ENCODE measurements at places on chromosomes 1 and 21.
A peak's percentile ranks its signal among the peaks of the same experiment; 100 is the strongest.

DNA sequence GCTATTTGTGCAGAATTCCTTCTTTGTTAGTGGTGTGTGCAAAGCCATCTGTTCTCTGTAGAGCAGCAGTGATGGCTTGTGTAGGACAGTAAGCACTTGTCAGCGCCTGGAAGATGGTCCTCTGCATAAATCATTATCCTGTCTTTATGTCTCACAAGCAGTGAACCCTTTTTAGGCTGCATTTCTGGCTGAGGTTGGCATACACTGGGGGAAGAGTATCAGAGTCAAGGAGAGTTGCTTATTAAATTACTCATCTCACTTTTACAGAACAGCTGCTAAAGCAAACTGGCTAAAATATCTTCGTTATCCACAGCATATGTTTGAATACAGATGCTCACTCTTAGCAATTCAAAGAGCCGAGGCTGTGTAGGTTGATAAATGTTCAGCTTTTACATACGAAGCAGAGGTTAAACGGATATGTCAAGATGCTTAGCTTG lies 54.6 kb upstream of the NCAM2 start:
- peak; percentile 51 for DNase-seq

DNA sequence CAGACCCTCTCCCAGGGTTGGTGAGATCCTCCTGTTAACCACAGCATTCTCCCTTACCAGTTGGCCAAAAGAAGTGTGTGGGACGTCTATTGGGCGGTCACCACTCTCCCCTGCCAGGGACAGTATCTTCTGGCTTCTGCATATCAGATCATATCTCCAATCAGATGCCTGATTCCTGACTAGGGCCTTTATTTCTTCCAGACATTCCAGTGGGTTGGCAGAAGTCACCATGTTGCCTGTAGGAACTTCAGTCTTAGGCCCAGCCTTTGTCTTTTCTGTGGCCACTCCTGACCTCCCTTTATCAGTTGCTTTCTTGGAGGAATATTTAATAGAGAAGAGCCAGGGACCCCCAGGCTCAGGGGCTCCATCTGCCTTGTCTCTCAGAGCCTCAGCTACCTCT lies 130.4 kb upstream of the F3 start:
- DNase-seq, result no peak

DNA sequence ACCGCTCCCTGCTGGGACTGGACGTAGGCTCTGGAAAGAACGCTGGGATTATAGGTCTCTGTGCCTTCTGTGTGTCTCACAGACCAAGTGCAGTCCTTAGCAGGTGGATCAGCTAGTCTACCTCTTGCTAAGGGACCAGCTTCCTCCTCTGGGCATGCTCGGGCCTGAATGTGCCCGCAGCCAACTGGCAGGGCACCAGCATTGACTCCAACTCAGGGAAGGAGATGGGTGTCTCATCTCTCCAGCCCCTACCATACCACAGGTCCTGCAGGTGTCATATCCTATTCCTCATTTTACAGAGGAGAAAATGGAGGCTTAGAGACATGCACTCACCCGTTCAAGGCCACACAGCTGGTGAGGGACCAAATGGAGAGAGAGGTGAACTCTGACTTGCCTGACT lies 340.2 kb downstream of the PTPRU start:
- no peak for DNase-seq

DNA sequence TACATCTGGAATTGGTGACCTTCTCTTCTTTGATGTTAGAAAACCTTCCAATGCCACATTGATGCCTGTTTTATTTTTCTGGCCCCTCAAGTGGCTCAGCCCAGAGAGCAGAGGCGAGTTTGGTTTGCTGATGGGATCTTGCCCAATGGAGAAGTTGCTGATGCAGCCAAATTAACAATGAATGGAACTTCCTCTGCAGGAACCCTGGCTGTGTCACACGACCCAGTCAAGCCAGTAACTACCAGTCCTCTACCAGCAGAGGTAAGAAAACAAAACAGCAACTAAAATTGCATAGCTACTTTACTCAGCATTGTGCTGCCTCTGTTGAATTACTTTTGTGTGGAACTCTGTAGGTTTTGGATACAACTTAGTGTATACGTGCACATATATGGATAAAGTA lies 97.6 kb downstream of the CC2D1B start:
- DNase-seq, result no peak

DNA sequence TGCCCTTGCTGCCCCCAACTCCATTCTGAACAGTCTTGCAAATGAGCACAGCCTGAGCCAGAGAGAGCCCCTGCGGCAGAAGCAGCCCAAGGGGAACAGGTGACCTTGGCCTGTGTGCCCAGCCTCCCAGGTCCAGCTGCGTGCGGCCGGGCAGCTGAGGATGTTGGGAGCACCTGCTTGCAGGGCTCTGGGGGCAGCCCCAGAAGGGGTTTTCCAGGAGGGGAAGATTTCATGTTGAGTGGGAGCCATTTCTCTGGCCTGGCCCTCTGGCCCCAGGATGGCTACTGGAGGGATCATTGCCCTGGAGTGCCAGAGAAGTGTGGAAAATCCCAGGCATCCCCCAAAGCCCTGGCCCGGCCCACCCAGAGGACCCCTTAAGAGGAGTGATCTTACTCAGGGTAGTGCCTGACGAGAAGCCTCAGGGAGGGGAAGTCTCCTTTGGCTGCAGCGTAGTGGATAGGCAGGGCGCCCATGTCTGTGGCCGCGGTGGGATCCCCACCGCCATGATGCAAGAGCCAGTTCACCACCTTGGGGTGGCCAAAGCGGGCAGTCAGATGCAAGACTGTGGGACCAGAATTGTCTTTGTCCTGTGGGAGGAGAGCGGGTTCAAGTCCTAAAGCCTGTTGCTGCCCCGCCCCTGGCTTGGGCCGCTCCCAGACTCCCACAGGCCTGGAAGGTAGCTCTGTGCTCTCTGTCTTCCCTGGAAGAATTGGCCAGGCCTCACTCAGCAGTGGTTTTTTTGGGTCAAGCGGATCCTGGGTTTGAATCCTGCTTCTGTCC lies 20.6 kb upstream of the RNU1-4 start:
- no peak for DNase-seq

GRCh38 chr1:111649648-111650047 lies 30.1 kb downstream of the RAP1A start:
- DNase-seq, result no peak

DNA sequence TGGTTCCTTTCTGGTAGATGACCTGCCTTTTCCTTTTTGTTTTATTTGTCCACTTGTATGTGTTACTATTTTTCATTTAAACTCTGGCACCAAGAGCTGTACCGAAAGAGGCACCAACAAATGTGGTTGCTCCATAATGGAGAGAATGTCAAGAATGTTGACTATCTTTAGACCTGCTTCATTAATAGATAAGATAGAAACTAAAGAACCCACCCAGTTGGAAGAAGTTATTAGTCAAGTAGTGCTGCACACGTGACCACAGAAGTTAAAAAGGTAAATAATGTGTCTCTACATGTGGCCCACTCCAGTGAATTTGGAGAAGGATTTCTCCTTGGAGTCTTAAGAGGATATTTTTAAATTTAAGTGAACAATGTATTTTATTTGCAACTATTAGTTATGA lies 9.3 kb downstream of the ATP1A1 start:
- DNase-seq, result no peak

- no peak for DNase-seq
Observed at GRCh38 chr1:151798571-151798970, 6.6 kb downstream of the LINGO4 start.

DNA sequence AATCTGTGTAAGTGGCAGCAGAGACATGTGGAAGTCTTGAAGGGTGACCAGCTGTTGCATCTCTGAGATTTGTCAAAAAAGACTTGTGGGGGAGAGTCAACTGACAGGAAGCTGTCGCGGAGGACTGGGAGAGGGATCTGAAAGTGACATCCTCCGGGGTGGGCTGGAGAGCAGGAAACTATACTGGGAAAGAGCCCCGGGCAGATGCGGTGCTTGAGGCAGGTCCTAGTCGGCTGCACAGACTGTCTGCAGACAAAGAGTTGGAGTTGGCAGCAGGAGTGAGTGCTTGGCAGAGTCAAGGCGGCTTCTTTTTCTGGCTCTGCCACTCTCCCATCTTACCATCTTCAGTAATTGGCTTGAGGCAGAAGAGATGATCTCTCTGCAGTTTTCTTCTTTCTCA lies 294.0 kb upstream of the C1orf87 start:
- no peak for DNase-seq

GRCh38 chr1:17276568-17276967 lies 27.7 kb downstream of the PADI3 start:
- DNase-seq, result no peak

- DNase-seq, result no peak
Observed at GRCh38 chr21:30408782-30409494, 13.1 kb downstream of the KRTAP13-1 start.

- DNase-seq, result no peak
Observed at GRCh38 chr1:99537886-99538617, 107.9 kb upstream of the PALMD start.

DNA sequence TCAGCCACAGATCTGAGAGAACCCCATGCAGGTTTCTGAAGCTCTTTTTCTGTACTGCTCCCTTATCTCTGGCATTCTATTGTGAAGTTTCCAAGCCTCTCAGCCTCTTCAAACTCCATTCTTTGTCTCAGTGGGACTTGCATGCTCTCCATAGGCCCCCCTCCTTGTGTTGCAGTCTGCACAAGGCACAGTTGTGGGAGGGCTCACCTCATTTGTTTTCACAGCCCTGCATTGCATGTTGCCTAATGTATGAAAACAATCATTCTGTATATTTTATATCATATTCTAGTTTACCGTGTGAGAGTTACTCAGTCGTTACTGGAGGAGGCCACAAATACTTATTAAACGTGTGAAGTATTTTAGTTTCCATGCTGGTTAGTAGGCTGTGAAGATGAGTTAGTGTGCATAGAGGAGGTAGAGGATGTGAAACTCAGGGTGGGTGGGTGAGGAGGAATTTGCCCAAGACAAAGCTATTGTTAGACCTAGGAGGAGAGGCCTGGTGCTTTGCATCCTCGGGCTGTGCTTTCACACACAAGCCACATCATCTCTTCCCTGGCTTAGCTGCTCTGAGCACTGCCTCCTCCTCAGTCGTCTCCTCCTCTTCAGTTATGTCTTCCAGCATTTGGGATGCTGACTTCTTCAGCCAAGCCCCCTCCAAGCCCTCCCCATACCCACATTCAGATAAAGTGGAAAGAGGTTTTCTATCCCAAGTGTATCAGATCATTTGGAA lies 7.8 kb upstream of the CHI3L2 start:
- DNase-seq, result no peak

DNA sequence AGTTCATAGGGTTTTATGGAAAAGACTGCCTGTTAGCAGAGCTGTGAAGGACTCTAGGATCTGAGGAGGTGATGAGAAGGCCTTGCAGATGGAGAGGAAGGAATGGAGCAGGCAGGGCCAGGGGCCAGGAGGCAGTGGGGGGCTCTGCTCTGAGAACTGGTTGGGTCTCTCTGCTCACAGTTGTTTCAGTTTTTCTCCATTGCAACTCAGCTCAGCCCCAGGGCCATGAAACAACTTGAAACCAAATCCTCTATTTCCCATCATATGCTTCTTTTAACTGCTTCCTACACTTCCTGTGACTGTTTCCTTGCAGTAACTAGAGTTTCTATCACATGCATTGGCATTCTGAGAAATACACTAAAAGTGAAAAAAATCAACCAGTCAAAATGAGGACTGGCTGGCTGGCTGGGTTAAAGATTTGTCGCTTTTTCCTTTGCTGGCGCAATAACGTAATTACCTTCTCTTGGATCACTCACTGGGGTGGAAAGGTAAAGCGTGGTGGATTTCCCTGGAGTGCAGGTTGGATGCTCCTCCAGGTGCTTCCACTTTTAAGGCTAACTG lies 172.0 kb downstream of the CDC7 start:
- no peak for DNase-seq

DNA sequence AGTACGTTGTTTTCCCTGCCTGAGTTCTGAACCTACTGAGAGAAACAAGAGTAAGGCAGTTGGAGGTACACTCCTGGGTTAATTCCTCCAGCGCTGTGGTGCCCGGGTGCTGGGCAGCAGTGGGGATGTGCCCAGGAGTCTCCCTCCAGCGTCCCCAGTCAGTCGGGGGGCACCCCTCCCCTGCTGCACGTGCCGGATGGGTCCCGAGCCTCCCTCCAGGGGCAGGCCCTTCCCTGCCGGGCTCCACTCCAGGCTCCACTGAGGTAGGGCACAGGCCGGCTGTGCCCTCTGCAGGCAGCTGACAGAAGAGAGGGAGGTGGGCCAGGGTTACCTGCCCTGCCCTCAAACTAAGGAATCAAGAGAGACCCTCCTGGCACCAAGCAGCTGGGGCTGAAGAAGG lies 238.1 kb upstream of the VAMP3 start:
- DNase-seq, result no peak

- DNase-seq, result no peak
Observed at GRCh38 chr1:170200621-170201397, 55.0 kb downstream of the NTMT2 start.

- DNase-seq, result no peak
Observed at GRCh38 chr1:26994020-26994786, 711 bp downstream of the TRNP1 start.

GRCh38 chr21:43806017-43806710 lies 16.8 kb downstream of the RRP1 start:
- DNase-seq, result no peak

GRCh38 chr1:15187175-15188129 lies 33.9 kb downstream of the TMEM51 start:
- DNase-seq, result no peak

DNA sequence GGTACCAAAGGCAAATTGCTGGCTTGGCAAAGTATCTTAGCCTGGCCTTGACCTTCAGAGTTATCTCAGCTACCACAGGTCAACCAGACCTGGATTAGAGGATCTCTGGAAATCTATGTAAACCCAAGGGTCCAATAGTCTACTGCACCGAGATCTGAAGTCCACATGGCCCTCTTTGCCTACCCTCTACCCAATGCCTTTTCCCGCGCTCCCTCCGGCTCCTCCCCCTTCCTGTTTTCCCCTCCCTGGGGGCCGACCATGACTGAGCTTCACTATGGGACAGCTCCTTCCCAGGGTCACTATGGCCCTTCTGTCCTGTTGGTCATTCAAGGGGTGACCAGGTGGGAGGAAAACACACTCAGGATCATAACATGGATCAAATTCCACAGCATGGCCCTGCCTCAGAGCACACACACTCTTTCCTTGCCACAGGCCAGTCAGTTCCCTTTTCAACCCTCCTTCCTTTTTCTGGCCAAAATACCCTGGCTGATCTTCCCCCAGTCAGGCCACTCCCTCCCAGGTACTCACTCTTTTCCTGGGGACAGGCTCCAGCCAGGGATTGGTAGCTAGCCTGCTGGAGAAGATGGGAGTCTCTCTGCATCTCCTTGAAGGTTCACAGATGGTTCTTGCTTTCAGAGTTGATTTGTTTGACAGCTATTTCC lies 19.1 kb upstream of the TMEM183A start:
- DNase-seq, result no peak

DNA sequence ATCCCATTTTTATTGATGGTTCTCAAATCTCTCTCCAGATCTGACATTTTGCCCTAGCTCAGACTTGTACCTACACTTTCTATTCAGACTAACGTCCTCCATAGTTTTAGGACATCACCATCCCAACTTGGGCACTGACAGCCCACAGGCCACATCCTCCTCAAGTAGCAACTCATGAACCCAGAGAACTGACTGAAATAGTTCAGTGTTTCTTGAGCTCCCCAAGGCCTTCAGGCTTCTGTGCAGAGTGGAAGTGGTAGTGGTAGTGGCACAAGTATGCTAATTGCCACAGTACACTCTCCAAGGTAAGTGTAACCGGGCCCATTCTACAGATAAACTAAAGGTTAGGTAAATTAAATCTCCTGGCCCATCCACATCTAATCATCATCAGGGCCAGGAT lies 112.6 kb downstream of the SLC45A1 start:
- DNase-seq, result no peak

GRCh38 chr21:33033961-33034413 lies 8.3 kb downstream of the OLIG2 start:
- DNase-seq, result no peak

GRCh38 chr1:57770236-57770635 lies 346.4 kb upstream of the DAB1 start:
- no peak for DNase-seq

- no peak for DNase-seq
Observed at GRCh38 chr1:162470216-162470615, 27.4 kb upstream of the UHMK1 start.
